NCI-H524 (cell line): ENCODE measurements at places on chromosomes 11 and 22.

DNA sequence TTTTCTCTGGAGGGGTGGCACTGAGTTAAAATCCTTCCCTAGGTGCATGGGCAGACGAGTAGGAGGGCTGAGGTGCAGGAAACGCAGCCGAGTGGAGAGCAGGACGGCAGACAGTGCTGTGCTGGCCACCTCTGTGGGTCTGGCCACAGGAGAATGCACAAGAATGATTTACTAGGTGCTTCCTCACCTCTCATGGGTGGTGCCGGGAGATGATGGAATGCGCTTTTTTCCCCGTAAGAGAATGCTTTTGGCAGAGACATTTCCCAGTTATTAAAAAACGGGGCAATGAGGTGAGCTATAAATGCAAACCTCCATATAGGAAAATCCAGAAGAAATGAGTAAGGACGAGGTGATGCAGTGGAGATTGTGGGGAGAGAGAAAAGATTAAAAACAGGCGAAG, 86.1 kb downstream of the ADAMTS15 start:
- DNase-seq = no peak

GRCh38 chr11:1988667-1989317, 8.8 kb downstream of the H19 start:
- DNase-seq = no peak

GRCh38 chr11:44760917-44761550, 34.3 kb downstream of the TSPAN18 start:
- DNase-seq = peak; percentile 96

GRCh38 chr11:44963136-44963535, 12.5 kb upstream of the TP53I11 start:
- DNase-seq = peak; percentile 97

DNA sequence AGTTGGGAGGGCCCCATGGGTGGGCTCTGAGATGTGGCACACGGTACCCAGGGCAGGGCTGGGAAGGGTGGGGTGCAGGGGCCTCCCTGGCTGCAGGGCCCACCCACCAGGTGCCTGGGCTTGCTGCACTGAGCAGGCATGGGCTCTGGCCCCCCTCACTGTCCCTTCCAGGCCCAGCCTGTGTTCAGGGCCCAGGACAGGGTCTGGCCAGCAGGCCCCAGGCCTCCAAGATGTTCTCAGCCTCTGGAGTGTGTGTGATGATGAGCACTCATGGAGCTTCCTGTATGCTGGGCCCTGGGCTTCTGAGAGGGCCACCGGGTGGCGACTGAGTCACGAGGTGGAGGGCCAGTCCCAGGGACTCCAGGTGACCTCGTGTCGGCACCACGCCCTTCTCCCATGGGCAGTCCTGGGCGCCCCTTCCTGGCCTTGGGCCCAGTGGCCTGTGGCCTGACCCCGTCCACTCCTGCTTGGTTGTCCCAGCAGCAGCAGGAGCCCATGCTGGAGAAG, 55.9 kb upstream of the CCDC188 start:
- DNase-seq = no peak

DNA sequence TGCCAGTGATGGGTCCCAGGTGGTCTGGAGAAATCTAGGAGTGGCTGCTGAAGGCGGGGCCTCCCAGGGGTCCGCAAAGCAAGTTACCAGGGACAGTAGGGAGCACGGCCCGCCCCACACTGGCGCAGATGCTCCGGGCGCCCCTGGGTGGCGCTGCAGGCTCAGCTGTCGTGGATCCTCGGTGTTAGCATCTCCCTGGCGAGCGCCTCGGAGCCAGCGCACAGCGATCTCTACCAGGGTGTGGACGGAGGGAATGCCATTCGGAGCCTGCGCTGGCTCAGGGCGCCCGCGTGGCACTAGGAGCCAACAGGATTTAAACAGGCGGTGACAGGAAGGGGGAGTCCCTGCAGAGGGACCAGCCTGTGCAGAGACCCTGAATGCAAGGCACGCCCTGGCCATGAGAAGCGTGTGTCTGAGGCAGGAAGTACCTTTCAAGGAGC, 20.2 kb downstream of the FADS3 start:
- peak; percentile 80 for DNase-seq

- no peak for DNase-seq
These were observed 2.6 kb downstream of the HTR3B start for GRCh38 chr11:113907152-113907551.
